NCI-H1092 (cell line): ENCODE measurements at places on chromosomes 6 and 20.

DNA sequence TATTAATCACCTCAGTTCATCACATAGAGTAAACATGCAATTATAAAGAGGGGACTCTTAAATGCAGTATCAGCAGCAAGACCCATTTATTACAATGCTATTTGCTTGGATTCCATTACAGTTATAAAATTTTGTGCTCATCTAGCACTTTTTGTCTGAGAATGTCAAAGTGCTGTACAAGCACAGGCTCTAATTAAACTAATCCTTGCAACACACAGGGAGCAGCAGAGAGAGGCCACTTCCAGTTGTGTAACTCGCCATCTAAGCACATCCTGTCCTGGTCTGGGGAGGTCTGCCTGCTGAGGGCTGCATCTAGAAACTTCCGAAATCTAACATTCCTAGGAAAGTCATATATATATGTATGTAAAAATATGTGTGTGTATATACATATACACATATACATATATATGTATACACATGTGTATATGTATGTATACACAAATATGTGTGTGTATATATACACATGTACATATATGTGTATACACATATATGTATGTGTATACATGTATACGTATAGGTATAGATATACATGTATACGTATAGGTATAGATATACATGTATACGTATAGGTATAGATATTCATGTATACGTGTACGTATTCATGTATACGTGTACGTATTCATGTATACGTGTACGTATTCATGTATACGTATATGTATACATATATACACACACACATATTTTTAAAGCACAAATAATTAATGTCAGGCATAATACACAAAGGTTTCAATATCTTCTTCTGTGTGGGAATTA lies 136.4 kb upstream of the JARID2 start:
- no peak for DNase-seq

- no peak for DNase-seq
Observed at GRCh38 chr20:31711179-31712111, 11.2 kb downstream of the BCL2L1 start.

- no peak for DNase-seq
Observed at GRCh38 chr20:36784900-36785299, 11.3 kb upstream of the DSN1 start.

- DNase-seq: no peak
Observed at GRCh38 chr6:108739496-108740330, 108.5 kb upstream of the ARMC2 start.

GRCh38 chr20:62921119-62921687 lies 5.1 kb downstream of the DIDO1 start:
- no peak for DNase-seq

DNA sequence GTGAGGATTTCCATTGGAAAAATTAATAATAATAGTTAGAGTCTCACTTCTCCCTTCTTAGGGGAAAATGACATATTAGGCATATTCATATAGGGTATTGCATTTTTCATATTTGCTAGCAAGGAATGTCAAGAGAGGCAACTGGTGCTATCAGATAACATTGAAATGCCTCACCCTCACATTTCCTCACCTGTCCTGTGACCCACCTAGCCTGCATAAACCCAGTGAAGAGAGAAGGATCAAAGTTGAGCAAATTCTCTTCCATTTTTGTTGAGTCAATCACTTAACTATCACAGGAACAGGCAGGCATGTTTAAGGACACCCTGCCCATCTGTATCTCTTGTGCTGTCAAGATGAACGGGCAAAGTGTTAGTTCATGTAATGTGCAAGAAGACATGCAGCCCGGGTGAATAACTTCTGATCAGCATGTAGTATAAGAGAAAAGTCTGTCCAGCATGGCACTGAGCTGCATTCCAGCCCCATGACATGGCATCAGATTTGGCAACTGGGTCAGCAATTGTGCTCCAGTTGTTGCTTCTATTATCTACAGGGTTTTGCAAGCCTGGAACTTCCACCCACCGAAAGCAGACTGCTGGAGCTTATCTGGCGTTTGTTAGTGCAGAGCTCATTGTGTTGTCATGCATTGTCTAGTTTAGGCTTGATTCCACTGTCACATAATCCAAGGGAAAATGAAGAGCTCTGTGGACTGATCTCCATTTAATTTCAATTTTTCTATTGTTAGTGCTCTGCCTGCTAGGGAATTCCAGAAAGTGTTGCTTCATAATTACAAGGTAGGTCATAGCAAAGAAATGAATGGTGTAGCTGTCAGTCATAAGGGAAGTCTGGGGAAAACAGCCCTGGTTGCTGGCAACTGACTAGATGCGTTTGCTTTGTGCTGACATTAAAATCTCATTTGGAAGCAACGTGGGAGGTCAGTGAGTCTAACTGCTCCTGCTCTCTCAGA lies 138.4 kb upstream of the TNFAIP3 start:
- DNase-seq: no peak
